HepG2 (cell line): ENCODE measurements at places on chromosomes 13 and 19. TPM values are rescaled to one million over a fixed set of nuclear protein-coding genes. Genes with fewer than 3 reads are reported as not detected.

SELENOV gene
- total RNA-seq: not detected in 2 replicates

DNA sequence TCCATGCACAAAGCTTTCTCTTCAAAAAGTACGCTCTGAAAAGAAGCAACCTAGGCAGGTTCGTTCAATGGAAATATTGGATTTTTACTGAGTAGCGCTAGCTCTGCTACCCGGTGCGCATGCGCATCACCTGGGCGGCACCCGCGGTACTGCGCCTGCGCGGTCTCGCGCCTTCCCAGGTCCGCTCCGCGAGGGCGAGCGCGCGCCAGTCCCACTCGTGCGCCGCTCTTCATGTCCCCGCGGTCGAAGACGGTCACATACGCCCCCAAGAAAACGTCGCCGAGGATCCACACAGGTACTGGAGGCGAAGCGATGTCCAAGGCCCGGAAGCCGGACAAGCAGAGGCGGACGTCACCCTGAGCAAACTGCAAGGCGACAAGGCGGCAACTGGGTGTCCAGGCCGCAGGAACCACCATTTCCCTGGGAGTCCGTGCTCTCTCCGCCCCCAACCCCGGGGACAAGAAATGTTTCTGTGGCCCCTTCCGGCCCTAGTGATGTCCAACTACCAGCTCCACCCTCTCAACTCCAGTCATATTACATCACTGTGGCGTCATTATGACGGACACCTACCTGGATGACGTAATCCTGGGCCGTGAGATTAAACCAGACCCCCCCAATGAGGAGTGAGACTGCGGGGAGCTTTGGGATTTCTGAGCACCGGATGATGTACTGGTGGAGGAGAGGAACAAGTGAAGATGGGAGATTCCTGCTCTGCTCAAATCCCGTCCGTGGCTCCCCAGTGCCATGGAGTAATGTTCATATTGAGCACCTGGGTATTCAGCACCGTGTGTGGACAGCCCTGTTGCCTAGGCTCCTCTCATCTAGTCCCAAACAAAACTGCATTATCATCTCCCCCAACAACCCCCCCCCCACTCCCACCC is 4.8 kb upstream of the KCNC3 start:
- H3K4me1 ChIP-seq: peaks cover 45% of the 10 kb centered on the region
- H3K4me3 ChIP-seq: peak overlapping the region; percentile 46; the same call in 1 of the 2 replicates
- no peaks in the 10 kb centered on the region for H3K36me3 ChIP-seq
- peak overlapping the region; percentile 65 for H3K27ac ChIP-seq

ATP4A gene
- 0.11 TPM in 1 of 2 replicates, not detected in the other for total RNA-seq

DNA sequence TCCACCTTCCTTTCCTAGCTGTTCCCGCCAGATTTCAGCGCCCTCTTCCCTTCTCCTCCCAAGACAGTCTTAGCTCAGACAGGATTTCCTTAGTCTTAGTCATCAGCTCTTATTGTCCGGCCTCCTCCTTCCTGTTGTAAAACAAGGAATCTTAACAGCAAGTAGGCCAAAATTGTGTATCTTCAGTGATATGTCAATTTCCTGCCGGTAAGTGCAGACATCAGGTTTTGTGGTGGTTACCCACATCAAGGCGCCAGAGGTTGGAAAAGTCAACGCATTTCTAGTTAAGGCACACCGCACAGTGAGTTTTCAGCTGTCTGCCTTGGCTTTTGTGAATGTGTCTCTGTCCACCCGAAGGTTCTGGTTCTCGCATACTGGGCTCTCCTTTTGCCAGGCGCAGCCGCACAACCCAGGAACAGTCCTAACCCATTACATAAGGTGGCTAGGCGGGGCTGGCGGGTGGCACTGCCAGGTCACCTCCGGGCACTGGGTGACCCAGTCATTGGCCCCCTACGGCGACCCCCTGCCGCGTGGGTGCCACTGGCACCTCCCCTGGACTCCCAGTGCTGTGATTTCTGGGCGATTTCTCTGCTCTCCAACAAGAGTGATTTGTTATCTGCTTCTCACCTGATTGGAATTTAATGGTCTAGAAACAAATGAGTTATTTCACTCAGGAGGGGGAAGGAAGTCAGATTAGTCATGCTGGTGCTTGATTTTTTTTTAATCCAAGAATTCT is 12.9 kb downstream of the COL4A2 start:
- DNase-seq: no peak
- peaks cover 68% of the 10 kb centered on the region; the same call in 2 of the 3 replicates for H3K27me3 ChIP-seq
- H3K36me3 ChIP-seq: no peaks in the 10 kb centered on the region
- no peaks in the 10 kb centered on the region for H3K4me1 ChIP-seq
- H3K27ac ChIP-seq: no peak overlapping the region

CYP4F8 gene
- total RNA-seq: not detected in 2 replicates

ZNF554 gene
- total RNA-seq: 2.7 and 3.0 TPM in 2 replicates

GRCh38 chr13:73833325-73834070 is 300.7 kb downstream of the KLF12 start:
- H3K36me3 ChIP-seq: no peaks in the 10 kb centered on the region
- no peak for DNase-seq
- no peak overlapping the region for H3K27ac ChIP-seq
- no peaks in the 10 kb centered on the region for H3K4me1 ChIP-seq

GRCh38 chr13:39406688-39407087 is 196.3 kb downstream of the LHFPL6 start:
- no peaks in the 10 kb centered on the region for H3K36me3 ChIP-seq
- no peak overlapping the region for H3K27ac ChIP-seq
- no peaks in the 10 kb centered on the region for H3K4me1 ChIP-seq
- DNase-seq: no peak

ZNF132 gene
- total RNA-seq: not detected in 2 replicates

GPR42 gene
- total RNA-seq: not detected in 2 replicates

GRCh38 chr19:10288662-10289166 is 1.0 kb upstream of the ICAM5 start:
- peak overlapping the region; percentile 79 for H3K4me3 ChIP-seq
- no peak overlapping the region for H3K27ac ChIP-seq
- peak; percentile 77 for DNase-seq
- H3K36me3 ChIP-seq: peaks cover 18% of the 10 kb centered on the region
- H3K27me3 ChIP-seq: peaks cover 20% of the 10 kb centered on the region

DNA sequence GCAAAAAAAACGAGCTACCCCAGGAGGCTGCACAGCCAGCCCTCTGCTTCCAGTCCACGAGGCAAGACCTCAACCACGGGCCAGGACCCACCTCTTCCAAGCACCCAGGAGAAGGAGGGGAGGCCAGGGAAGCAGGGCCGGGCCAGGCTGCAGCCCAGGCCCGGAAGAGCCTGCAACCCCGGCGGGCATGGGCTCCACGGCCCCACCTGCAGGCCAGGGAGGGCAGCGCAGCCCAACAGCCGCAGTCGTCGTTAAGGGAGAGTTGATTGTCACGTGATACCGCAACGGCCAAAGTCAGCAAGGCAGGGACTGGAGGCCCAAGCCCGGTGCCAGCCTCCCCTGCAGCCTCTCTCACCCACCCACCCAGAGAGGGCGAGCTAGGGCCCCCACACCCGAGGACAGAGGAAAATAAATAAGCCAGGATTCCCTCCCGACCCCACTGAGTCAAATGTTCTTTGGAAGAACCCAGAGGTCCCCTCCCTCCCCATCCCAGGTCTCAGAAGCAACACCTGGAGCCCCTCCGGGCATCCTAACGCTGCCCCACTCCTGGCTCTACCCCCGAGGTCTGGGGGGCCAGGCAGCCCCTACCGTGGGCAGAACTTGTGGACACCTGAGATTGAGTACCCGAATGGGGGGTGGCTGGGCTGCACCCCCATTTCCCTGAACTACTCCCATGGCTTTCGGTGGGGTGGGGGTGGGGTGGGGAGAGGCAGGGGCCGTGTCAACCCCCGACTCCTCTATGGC is 5.2 kb upstream of the REXO1 start:
- no peaks in the 10 kb centered on the region for H3K27me3 ChIP-seq
- H3K4me1 ChIP-seq: peaks cover 31% of the 10 kb centered on the region
- peak overlapping the region; percentile 38 for H3K27ac ChIP-seq
- no peak overlapping the region for H3K4me3 ChIP-seq
- peak; percentile 76 for DNase-seq
- H3K36me3 ChIP-seq: 0 out of 3 replicates have a peak, but pooled peaks cover 3% of the 10 kb centered on the region

- H3K4me1 ChIP-seq: no peaks in the 10 kb centered on the region
- no peak for DNase-seq
- H3K4me3 ChIP-seq: no peak overlapping the region
- H3K27ac ChIP-seq: no peak overlapping the region
Measured at GRCh38 chr13:26727633-26728032, 33.0 kb downstream of the GPR12 start.

CALR3 gene
- total RNA-seq: not detected in 2 replicates

- no peaks in the 10 kb centered on the region for H3K27me3 ChIP-seq
- H3K36me3 ChIP-seq: no peaks in the 10 kb centered on the region
- H3K27ac ChIP-seq: no peak overlapping the region
- H3K4me3 ChIP-seq: no peak overlapping the region
- peak; percentile 43 for DNase-seq
- peaks cover 35% of the 10 kb centered on the region for H3K4me1 ChIP-seq
Measured at GRCh38 chr19:18523841-18524240, 2.0 kb upstream of the ELL start.

GRCh38 chr13:85500696-85501256 is 298.4 kb downstream of the SLITRK6 start:
- no peaks in the 10 kb centered on the region for H3K4me1 ChIP-seq
- no peak overlapping the region for H3K4me3 ChIP-seq
- no peak overlapping the region for H3K27ac ChIP-seq
- no peaks in the 10 kb centered on the region for H3K36me3 ChIP-seq

KLK2 gene
- not detected in 2 replicates for total RNA-seq

ANKLE1 gene
- total RNA-seq: 0.22 and 0.69 TPM in 2 replicates

- no peak overlapping the region for H3K27ac ChIP-seq
- no peak overlapping the region for H3K4me3 ChIP-seq
- no peak for DNase-seq
- no peaks in the 10 kb centered on the region for H3K27me3 ChIP-seq
Measured at GRCh38 chr13:110216398-110217041, 90.4 kb downstream of the COL4A1 start.

DNA sequence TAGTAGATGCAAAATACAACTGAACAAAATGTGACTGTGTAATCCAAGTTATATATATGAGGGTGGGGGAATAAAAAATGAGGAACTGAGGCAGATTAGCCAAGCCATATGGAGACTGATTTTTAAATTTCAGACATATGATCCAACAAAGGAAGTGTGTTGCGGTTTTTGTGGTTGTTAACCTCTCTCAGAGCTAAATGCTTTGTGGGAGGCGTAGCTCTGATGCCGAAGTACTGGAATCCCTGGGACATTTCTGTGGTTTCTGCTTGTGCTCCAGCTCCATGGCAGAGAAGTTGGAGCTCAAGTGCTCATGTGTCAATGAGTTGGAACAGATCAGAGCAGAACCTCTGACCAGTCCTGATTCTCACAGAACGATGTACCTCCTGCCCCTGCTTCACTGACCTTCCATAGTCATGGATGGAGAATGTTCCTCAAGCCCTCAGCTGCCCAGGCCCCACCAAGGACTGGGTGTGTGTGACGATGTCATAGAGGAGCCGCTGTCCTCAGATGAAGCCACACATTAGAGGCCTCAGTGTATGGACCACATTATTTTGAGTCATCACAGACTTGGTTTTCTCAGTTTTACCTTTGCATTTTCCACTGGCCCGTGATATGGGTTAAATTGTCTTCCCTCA is 107.6 kb downstream of the SOX1 start:
- H3K4me3 ChIP-seq: no peak overlapping the region
- H3K27ac ChIP-seq: no peak overlapping the region
- no peak for DNase-seq
- peaks cover 55% of the 10 kb centered on the region; the same call in 2 of the 3 replicates for H3K27me3 ChIP-seq
- no peaks in the 10 kb centered on the region for H3K4me1 ChIP-seq

ZNF730 gene
- 0.07 and 0.08 TPM in 2 replicates for total RNA-seq

DNA sequence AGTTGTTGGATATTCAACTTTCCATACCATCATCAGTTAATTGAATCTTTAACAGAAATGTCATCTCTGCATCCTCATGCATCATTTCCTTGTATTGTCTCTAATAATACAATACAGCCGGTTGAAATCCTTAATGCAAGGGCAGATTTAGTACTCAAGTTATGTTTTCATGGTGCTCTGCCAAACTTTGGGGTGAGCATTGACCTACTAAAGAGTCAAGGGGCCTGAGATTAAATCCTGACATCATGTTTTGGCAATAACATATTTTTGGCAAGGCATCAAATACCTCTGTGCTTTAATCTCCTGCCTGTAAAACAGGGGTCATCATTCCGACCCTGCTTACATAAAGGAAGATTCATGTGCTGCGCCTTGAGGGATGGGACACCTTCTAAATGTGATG is 42.7 kb upstream of the ABCC4 start:
- no peaks in the 10 kb centered on the region for H3K36me3 ChIP-seq
- H3K27me3 ChIP-seq: no peaks in the 10 kb centered on the region
- DNase-seq: no peak
- H3K27ac ChIP-seq: no peak overlapping the region
- H3K4me3 ChIP-seq: no peak overlapping the region

- H3K27ac ChIP-seq: no peak overlapping the region
- DNase-seq: peak; percentile 57
- H3K4me3 ChIP-seq: no peak overlapping the region
- no peaks in the 10 kb centered on the region for H3K4me1 ChIP-seq
Measured at GRCh38 chr19:30649934-30650614, 277.9 kb downstream of the ZNF536 start.

- no peak overlapping the region for H3K4me3 ChIP-seq
- no peaks in the 10 kb centered on the region for H3K27me3 ChIP-seq
- peaks cover 21% of the 10 kb centered on the region for H3K36me3 ChIP-seq
- DNase-seq: no peak
- no peak overlapping the region for H3K27ac ChIP-seq
Measured at GRCh38 chr13:20989656-20990321, 71.6 kb downstream of the LATS2 start.

- H3K27me3 ChIP-seq: no peaks in the 10 kb centered on the region
- DNase-seq: no peak
- peaks cover 10% of the 10 kb centered on the region; the same call in 1 of the 3 replicates for H3K36me3 ChIP-seq
- H3K27ac ChIP-seq: no peak overlapping the region
Measured at GRCh38 chr13:95212983-95213850, 88.0 kb downstream of the ABCC4 start.
